Mesenteric fat pad (tissue), 1 donor: ENCODE measurements at places on chromosomes 2 and 18.

GRCh38 chr2:146503366-146503765 lies 1341.5 kb upstream of the ACVR2A start:
- DNase-seq = no peak

DNA sequence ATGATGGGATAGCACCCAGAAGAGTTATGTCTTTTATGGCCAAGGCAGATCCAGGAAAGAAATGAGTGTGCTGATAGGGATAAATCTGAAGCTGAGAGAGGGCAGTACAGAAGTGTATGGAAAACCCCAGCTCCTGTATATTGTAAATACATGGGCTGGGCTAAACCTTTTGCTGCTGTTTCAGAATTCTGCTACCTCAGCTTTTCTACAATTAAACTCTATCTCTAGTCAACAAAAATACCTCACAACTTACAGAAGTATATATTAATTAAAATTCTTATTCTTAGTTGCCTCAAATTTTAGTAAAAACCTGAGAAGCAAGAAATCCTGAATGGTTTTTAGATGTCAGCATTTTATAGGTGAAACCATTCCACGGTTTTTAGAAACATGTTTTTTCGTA lies 889.5 kb upstream of the NXPH2 start:
- no peak for DNase-seq

GRCh38 chr2:74385396-74385795 lies 5.3 kb upstream of the DCTN1 start:
- DNase-seq = no peak

GRCh38 chr2:186771850-186772463 lies 77.0 kb downstream of the ZSWIM2 start:
- no peak for DNase-seq

GRCh38 chr2:232236200-232236599 lies 142.4 kb upstream of the ALPP start:
- DNase-seq = no peak

DNA sequence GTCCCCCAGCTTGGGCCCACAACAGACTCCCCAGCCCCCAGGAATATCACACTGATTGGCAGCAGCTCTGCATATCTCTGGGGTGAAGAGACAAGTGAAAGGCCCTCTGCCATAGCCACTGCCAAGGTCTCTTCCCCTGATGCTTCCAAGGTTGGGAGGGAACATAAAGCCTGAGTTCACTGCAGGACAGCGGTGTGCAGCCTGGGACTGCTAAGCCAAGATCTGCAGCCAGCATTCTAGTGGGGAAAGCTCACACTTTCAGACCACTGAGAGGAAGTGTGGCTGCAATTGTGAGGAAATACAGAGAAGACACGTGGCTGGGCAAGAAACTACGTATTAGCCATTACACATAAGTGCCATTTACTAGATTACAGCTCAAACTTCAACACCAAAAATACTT lies 100.7 kb downstream of the MAIP1 start:
- no peak for DNase-seq

DNA sequence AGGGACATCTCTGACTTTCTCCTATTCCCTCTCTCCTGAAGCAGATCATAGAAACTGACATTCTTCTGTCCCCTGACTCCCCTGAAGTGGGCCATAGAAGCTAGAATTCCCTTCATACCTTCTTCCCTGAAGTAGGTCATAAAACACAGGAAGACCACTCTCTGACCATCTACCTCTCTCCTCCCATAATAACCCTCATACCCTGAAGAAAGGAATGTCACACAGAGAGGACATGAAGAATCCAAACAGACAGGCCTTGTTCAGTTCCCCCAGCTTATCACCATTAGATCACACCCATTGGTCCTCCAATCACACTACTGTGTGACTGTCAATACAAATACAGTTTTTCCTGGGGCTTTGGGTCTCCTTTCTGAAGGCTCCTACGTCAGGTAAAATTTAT lies 347.1 kb downstream of the DLGAP1 start:
- no peak for DNase-seq

GRCh38 chr2:95274291-95275150 lies at the start of gene PROM2:
TSS of gene PROM2 (plus strand) at chr2:95274449. CDS start at chr2:95274586, 137 bp downstream.
- DNase-seq = peak; percentile 87

DNA sequence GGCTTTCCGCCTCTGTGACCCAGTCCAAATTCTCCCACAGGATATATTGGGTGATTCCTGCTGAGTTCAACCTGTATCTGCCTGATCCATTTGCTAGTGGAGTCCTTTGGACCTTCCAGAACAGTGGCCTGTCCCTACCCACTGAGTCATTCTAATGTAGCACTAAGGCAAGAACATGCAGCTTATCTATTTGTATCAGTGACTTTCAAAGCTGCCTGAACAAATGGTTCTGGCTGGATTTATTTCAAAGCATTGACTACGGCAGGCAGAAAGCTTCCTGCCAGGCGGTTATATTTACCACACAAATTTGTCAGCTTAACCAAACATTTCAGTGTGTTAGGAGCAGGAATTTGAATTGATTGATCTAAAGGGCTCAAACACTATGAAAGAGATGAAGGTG lies 613.4 kb downstream of the DCC start:
- DNase-seq = no peak

DNA sequence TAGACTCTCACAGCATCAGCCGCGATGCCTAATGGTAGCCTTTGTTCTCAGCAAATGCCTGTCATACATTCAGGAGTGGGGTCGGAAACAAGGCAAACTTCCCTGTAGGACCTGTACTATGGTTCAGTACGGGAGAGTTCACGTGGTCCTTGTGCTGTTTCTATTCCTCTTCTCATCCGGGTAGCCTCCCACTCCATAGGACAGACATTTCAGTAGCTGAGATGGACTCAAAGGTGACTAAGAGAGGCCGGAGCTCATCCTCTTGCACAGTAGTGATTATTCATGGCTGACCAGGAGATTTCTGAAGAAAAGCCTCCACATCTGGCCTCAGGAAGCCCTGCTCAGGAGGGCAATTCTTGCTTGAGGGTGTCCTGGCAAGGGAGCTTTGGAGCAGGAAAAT lies 117.8 kb upstream of the SPRED2 start:
- DNase-seq = no peak

DNA sequence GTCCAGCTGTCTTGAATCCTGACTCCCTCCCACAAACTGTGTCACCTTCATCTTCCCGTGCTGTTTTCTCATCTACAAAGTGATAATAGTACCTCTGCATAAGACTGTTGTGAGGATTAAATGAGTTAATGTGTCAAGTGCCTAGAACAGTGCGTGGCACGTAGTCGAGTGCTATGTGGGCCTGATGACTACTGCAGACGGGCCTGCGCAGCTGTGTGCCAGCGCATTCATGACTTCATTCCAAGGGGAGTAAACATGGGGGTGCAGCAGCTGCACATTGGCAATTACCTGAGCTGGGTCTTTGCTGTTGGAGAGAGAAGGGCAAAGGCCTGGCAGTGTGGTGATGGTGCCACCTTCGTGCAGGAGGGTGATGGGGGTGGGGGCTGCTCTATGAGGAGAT lies 5.0 kb downstream of the TEX44 start:
- DNase-seq = no peak

GRCh38 chr2:3789256-3789655 lies 85.9 kb downstream of the DCDC2C start:
- no peak for DNase-seq

- DNase-seq = no peak
These were observed 1.5 kb downstream of the CREB1 start for GRCh38 chr2:207531032-207531952.

DNA sequence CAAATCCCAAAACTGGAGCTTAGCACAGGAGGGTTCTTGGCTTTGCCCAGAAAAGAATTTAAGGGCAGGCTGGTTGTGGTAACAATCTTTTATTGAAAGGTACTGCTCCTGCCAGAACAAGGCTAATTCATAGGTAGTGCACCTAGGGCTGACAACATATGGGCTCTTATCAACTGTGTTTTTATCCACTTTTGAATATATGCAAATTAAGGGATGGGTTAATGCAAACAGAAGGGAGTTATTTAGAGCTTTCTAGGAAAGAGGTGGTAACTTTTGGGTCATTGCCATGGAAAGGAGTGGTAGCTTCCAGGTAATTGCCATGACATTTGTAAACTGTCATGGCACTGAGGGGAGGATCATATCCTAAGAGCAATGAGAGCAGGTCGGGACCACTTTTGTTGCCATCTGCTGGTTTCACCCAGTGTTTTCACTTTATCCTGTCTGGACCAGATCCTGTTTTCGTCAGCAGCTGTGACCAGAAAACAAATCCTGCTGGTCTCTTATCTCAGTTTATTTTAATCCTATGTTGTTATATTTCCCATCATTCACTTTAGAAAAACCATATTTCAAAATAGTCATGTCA lies 981 bp downstream of the C2orf66 start:
- no peak for DNase-seq
